ENCODE measurements at places on chromosomes 4 and X. TPM values are rescaled to one million over a fixed set of nuclear protein-coding genes. Genes with fewer than 3 reads are reported as not detected.

DNA sequence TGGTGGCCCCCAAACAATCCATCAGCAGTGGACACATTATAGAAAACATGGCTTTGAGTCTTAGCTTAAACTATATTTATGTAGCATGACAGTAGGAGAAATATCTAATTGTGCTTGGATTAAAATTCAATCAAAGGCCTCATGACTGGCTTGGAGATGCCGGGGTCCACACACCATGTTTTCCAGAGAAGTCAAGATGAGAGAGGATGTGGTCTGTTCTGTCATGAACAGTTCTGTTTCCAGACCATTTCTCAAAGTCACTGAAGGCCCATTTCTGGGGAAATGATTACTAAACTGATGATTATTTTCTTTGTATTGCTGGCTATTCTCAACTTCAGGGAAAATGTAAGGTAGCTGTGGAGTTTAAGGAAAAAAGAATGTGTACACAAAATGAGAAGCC is 76.3 kb downstream of the C4orf51 start:
- DNase-seq: no peak

DNA sequence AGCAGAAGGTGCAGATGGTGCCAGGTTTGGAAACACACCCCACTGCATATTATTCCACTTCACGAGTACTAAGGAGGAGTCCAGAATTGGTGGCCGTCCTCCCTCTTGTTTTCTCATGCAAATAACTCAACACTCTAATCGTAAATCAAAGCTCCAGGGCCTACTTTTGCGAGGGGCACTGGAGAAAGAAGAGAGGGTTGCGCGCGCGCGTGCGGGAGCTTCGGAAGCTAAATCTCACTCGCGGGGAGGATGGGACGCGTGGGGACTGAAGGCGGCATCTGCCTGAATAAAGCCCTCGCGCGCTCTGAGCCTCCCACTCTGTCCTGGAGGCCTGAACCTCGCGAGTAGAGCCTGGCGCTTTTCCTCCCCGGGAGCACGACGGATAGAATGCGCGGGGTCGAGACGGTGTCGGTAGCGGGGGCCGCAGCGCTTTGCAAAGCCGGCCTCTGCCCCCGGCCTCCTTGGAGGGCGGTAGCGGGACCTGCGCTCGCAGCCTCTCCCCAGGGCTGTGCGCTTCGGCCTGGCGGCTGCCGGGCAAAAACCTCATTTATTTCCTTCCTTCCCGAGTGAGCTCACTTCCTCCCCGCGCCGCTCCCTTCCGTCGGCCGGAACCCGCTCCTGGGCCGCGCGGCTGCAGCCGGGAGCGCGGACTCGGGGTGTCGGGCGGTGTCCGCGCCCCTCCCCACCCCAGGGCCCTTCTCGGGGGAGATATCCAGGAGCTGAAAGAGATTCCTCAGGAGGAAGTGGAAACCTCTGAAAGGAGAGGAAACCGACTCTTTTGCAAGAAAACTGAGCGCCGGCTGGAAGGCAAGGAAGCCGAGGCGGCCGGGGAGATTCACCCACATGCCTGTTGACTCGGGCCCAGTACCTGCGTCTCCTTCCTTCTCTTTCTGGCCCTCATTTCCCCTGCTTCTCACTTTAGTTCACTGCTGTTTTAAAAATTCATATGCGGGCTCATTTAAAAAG is 20.7 kb downstream of the HAND2 start:
- DNase-seq: no peak

GRCh38 chr4:76267811-76268210 is 16.3 kb downstream of the FAM47E start:
- DNase-seq: no peak

- no peak for DNase-seq
These were observed 251.4 kb downstream of the DTHD1 start for GRCh38 chr4:36532670-36533379.

DNA sequence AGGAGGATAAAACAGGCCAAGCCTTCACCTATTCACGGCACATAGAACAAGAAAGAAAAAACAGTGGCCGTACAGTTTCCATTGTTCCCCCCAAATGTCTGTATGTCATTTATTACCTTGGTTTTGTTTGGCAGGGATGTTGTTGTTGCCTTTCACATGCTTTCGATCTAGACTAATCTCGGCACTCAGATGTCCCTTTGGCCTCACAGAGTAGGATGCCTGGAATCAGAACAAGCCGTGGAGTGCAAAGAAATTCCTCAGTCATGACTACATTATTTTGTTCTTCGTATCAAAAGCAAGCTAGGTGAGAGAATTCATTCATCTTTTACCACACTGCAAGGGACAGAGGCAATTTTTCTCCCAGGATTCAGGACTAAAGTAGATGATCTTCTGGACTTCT is 106.9 kb downstream of the SMIM20 start:
- no peak for DNase-seq

DNA sequence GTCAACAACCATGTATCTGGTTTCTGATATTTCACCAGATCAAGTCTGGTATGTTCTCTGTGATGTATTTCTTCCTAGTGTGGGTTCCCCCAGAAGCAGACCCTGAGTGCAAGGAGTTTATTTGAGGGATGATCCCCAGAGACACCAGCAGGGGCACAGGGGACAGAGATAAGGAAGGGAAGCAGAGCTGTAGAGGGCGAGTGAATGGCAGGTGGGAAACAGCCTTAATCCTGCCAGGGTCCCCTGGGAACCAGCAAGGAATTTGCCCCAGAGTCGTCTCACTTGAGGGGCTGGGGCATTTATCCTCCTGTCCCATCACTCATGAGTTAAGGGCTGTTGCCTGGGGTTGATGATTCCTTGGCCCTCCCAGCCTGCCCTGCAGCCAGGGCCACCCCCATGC is 206.4 kb upstream of the BCOR start:
- no peak for DNase-seq

DNA sequence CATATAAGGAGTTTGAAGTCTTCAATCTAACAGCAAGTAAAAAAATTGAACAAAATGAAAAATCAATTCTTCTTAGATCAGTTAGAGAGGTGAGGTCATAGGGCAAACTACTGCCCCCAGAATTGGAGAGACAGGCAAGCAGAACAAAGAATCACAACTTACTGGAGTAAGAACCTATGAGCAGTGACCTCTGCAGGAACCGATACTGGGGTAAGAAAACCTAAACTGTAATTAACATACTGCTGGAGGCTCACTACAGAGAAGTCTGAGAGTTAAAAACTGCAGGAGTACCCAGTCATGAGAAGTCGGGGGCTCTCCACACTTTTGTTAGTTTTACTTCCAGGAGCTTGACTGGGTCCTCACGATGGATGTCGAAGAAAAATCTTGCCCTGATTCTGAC is 16.0 kb downstream of the CLDN22 start:
- no peak for DNase-seq

Gene FMR1NB
- total RNA-seq: not detected

Gene MSN
- 324 TPM for total RNA-seq

Measured in T-cell (primary cell).